ENCODE measurements at places on chromosomes 11 and 22.

GRCh38 chr11:74390697-74391096, 7.5 kb downstream of the PGM2L1 start:
- no peak for DNase-seq

DNA sequence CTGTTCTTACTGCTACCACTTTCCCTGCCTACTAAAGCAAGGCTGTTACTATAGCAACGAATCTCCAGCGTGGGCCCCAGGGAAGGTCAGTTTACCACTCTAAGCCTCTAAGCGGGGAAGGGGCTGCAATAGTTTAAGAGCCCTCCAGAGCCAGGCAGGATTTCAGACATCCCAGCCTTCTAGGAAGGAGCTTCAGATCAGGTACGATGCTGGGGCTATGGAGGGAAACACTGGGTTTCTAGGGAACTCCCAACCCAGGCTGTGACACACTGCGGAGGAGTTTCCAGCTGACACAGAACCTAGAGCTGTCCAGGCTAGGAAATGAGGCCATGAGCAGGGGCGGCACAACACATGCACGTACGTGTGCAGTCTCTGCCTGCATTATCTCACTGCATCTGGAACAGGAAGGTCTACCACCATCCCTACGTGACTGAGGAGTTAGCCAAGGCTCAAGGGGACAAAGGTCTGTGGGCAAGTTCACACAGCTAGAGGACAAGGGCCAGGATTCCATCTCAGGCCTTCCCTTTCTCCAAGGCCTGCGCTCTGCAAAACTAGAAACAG, 20.4 kb downstream of the HPS4 start:
- no peak for DNase-seq

DNA sequence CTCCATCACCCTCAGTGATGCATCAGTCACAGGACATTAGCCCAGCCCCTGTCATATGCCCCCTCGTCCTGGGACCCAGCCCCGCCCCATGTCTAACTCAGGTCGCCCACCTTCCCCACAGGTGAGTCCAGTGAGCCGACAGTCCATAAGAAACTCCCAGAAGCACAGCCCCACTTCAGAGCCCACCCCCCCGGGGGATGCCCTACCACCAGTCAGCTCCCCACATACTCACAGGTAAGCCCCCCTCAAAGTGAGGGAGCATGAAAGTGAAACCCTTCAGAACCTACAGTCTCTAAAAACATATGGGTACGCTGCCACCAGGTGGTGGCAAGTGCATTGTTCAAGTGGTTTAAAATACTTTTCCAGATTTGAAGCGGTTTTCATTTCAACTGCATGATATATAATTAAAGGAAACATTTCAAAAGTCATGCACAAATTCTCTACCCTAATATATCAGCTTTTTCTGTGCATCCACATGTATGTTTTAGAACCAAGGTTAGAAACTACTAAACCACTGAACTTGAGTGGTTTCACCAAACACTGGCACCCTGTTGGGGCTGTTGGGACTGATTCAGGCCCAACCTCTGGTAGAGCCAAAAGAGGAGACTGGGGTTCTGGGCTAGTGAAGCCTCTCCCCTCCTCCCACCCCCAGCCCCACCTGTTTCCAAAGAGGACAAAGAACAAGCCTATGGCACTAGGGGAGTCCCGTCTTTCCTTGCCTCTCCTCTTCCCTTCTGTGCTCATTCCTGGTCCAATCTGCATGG, 17.3 kb downstream of the EPS8L2 start:
- peak; percentile 77 for DNase-seq

- no peak for DNase-seq
Observed at GRCh38 chr11:119880873-119881272, 151.9 kb upstream of the NECTIN1 start.

GRCh38 chr22:17410576-17410975, 41.3 kb downstream of the CECR2 start:
- no peak for DNase-seq

DNA sequence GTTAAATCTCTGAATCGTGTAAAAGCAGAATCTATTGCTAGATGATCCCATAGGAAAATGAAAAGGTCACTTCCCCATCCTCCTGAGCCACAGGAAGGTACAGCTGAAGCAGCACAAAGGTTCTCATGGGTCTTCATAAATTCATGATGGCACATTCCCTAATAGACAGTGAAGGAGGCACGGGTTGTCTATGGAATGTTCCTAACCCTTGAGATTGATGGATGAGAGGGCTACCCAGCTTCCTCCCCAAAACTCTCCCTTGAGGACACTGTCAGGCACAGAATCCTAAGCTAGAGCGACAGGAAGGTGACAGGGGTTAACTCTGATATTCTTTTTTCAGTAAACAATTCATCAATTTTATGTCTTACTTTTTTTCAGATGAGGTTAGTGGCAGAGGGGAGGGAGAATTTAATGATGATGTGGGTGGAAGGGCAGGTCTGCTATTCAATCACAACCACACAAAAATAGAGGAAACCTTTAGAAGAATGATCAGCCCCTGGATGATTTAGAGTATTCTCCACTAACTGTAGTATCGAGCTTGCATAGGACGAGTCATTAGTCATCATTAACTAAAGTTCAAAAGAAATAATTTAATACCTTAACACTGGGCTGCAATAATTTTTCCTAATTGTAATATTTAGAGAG, 33.1 kb downstream of the SEZ6L start:
- no peak for DNase-seq

DNA sequence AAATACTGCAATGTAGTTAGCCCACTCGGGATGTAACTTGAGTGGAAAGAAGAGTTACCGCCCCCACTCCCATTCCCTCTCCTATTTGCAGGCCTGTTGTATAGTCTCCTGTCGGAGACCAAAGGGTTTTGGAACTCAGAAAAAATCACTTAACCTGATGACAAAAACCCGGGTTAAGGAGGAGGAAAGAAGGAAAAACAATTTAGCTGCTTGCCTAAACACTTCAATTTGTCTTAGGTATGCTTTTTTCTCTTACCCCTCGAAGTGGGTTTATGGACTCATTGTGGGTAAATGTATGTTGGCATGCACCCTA, 2.2 kb downstream of the YAP1 start:
- DNase-seq: no peak

GRCh38 chr11:124740277-124740882, 638 bp downstream of the NRGN start:
- no peak for DNase-seq

- no peak for DNase-seq
Observed at GRCh38 chr22:28715611-28716010, 26.0 kb downstream of the CHEK2 start.

DNA sequence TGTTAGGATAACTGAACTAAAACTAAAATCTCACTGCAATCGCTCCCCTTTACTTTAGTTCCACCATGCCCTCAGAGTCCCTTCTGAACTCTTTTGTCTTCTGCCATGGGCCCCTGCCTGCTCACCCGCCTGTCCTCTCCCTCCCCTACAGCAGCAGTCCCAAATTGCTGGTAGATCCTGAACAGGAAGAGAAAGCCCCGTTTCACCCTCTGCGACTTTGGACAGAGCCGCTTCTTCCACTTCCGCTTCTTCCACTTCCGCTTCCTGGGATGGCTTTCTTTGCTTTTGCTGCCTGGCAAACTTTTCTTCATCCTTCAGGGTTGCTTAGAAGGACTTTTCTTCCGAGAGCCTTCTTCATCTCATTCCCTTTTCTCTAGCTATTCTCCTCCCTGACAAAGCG, 35.7 kb upstream of the TLCD5 start:
- DNase-seq: no peak

- no peak for DNase-seq
Observed at GRCh38 chr11:77074626-77075221, 8.0 kb downstream of the CAPN5 start.

DNA sequence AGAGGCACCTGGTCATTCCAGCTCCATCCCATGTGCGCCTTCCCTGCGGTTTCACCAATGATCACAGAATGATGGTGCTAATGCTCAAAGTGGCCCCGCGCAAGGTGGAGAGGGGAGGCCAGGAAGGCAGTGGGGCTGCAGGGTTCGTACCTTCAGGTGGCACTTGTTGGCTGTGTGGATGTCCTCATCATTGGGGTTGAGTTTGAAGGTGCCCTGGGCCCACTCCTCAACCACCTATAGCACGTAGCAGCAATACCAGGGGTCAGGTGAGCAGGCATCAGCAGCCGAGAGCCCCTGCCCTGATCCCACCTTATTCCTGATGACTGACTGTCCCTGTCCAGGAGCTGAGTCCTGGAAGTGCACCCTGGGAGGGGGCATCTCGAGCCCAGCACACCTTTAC, 20.6 kb upstream of the DRICH1 start:
- DNase-seq: no peak

DNA sequence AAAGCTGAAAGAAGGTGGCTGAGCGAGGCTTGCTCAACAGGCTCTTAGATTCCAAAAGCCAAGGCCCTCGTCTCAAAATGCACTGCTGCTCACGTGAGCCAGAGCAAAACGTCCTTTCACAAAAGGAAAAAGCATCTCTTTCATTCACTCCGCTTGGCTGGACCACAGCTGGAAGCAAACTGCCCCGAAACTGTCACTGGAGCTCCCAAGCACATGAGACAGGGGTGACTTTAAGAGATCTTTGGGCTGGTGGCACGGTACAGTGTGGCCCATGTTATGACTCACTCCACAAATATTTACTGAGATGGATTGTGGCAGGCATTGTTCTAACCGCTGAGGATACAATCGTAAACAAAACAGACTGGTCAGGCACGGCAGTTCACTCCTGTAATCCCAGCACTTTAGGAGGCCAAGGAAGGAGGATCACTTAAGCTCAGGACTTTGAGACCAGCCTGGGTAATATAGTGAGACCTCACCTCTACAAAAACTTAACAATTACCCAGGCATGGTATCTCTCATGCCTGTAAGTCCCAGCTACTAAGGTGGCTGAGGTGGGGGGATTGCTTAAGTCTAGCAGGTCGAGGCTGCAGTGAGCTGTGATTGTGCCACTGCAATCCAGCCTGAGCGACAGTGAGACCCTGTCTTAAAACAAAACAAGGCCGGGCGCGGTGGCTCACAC, 3.6 kb downstream of the PLA2G6 start:
- peak; percentile 24 for DNase-seq

- peak; percentile 83 for DNase-seq
Observed at GRCh38 chr11:66579017-66579606, 10.7 kb upstream of the CTSF start.

DNA sequence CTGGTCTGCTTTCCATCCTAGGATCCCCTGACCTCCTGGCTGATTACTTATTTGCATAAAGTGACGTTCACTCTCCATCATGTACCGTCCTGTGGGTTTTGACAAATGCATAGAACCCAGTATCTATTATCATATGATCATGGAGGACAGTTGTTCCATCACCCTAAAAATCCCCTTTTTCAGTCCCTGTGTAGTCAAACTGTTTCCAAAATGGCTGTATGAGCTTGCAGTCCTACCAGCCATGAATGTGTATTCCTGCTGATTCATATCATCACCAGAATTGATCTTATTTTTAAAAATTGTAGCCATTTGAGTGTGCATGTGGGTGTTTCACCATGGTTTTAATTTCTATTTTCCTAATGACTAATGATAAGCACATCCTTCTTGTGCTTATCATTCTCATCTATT, 108.8 kb downstream of the MPPED1 start:
- no peak for DNase-seq

- DNase-seq: no peak
Observed at GRCh38 chr11:102734650-102735049, 9.9 kb upstream of the MMP8 start.

GRCh38 chr11:131841925-131842635, 471.7 kb downstream of the NTM start:
- no peak for DNase-seq

- no peak for DNase-seq
Observed at GRCh38 chr11:129077191-129077590, 114.9 kb downstream of the ARHGAP32 start.

DNA sequence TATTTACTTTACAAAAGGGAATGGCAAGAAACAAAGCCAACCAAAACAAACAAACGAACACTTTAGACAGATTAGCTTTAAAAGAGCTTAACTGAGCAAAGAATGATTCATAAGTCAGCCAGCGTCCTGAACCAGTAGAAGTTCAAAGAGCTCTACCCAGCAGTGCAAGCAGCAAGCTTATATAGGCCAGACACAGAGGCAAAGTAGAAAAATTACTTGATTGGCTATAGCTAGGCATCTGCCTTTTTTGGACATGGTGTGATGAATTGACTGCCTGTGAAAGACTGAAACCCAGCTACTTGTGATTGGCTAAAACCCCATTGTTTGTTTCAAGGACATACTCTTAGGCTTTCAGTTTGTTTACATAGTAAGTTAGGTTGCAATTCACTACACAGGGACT, 2120.0 kb upstream of the RAG2 start:
- no peak for DNase-seq

DNA sequence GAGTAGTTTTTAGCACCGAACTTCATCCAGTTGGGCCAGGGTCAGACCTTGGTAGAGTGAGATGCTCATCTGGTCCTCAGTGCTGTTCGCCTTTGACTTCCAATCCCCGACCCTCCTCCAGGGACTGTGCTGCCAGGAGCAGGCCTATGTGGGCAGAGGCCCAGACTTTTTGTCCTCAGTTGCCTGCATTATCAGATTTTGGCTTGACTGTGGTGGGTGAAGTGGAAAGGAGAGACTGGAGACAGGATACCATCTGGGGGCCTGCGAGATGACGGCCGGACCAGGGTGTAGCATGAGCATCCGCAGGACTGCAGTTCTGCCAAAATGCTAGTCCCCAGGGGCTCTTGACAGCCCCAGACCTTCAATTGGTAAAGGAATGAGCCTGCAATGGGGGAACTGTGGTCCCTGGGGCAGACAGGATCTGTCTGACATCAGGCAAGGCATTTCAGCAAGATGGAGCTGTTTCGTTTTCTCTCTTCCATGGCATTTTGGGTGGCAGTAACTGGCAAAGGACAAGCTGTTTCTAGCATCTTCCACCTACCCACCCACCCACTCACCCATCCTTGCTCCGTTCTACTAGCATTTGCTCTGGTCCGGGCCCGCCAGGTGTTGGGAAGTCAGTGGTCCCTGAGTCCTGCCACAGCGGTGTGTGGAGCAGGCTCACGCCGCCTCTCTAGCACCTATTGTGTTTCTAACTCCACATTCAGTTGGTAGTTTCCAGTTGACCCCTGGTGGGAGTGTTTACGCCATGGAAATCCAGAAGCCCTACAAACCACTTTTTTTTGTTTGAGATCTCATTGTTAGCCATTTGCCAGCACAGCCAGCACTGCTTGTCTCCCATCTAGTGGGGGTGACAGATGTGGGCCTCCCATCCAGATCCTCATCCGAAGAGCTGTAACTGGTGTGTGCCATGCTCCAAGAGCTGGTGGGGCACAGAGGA, 53.5 kb downstream of the OTOG start:
- DNase-seq: no peak

GRCh38 chr11:41235668-41236067, 223.8 kb downstream of the LRRC4C start:
- DNase-seq: no peak

GRCh38 chr22:42673898-42674401, 24.8 kb upstream of the CYB5R3 start:
- no peak for DNase-seq

- DNase-seq: peak; percentile 66
Observed at GRCh38 chr22:21657360-21658032, 8.3 kb upstream of the PPIL2 start.

Data from hematopoietic multipotent progenitor cell treated with erythropoietin and hydrocortisone succinate and interleukin-3 and kit ligand, for 17 days (in vitro differentiated cells).